ENCODE measurements at places on chromosomes 3 and 15.

DNA sequence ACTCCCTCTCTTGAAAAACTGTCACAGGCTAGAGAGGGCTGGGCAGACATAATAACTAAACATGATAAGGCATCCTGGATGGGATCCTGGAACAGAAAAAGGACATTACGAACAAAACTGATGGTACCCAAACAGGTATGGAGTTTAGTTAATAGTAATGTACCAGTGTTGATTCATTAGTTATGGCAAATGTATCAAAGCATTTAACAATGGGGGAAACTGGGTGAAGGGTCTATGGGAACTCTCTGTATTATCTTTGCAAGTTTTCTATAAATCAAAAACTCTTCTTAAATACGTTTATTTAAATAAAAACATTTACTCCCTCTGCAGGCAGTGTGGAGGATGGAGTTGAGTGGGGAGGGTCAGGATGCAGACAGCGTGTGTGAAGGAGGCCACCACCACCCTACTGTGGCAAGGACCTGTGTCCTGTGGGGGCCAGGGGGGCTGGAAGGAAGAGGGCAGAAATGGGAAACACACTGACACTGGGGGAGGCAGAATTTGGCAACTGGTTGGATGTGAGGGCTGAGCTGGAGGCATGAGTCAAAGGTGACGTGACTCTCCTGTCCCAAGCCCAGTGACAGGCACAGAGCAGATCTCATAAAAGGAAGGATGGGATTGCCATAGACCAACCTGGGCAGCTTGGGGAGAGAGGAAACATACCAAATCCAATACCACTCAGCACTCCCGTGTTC, 59.6 kb upstream of the ITGA11 start:
- DNase-seq: no peak

DNA sequence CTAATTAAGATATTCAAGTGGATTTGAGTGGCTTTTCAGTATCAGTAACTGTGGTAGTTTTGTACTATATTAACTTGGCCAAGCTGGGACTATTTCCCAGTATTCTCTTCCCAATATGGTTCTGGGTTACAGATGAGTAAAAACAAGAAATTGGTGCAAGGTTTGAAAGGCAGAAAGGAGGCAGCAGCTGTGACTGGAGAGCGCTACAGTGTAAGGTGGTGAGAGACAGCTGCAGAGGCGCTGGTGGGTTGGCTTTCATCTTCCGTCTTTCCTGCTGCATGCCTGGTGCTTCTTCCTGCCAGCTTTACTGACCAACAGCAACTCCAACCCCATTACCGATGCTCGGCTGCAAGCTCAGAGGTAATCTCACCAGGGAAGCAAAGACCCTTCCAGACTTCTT, 9.8 kb downstream of the DPH3 start:
- no peak for DNase-seq

GRCh38 chr3:175149675-175150074, 290.5 kb downstream of the NAALADL2 start:
- no peak for DNase-seq

- DNase-seq: no peak
Observed at GRCh38 chr3:192033246-192033645, 572.3 kb downstream of the PYDC2 start.

DNA sequence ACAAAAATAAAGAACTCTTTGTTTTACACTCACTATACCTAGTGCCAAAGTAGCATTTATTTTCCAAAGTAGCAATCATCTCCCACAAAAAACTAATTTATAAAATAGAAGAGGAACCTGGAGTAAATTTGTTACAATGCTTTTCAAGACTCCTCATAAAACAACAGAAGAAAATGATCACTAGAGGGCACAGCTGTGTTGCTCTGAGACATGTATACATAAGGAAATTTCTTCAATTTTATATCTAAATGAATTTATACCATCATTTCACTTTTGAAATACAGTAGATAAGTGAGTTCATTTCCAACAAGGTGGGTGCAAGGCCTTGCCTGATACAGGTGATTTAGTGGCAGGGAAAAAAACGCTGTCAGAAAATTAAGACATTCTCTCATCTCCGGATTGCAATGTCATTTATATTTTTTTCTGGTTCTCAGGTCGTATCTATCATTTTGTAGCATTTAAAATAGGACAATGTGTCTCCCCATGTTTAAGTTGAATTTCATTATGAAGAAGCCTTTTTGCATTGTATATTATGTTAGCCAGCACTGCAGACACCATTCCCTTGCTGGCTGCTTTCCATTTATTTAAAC, 25.3 kb upstream of the ARHGEF26 start:
- DNase-seq: no peak

Measured in activated CD8-positive, alpha-beta memory T cell treated with anti-CD3 and anti-CD28 coated beads for 1 hour (primary cell).